ENCODE measurements at places on chromosomes 2 and 18.

DNA sequence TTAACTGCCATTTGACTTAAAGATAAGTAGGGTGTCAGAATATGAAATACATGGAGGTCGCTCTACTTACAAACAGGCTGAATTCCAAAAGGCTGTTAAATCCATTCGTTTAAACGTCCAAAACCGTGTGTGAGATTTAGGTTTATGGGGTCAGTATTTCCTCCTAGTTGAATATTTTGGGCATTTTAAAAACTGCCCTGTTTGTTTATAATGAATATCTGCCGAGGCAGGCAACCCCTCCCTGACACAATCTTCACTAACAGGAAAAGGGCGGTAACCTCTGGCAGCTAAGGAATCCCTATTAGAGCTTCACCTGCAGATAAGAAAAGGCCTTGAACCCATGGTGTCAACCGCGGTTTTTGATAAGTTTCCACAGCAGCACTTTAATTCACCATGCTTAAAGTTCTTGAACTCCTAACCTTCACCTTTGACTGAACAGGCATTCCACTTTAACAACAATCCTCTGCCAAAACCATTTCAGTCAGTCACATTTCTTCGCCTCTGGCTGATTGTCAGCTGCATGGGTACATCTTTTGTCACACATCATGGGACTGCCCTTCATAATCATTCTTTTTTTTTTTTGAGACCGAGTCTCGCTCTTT lies 17.8 kb downstream of the TRAK2 start:
- no peak for DNase-seq

GRCh38 chr18:5513947-5514346 lies 29.9 kb downstream of the EPB41L3 start:
- no peak for DNase-seq

- no peak for DNase-seq
Measured at GRCh38 chr18:12749121-12749520, 46.3 kb downstream of the PSMG2 start.

DNA sequence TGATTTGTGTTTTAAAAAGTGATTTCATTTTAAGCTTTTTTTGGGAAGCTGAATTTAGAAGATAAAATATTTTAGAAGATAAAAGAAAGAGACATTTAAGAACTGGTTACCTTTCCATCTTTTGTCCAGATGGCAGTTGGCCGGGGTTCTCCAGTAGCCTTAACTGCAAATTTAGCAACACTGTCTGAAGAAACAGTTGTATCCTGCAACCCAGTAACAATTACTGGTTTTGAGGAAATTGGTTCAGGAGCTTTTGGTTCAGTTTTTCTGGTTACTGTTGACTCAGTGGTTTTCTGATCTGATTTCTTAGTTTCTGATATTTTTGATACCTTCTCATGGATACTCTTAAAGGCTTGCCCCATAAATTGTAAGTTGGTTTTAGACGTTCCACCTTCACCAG lies 49.9 kb downstream of the PLEKHA3 start:
- DNase-seq: no peak

DNA sequence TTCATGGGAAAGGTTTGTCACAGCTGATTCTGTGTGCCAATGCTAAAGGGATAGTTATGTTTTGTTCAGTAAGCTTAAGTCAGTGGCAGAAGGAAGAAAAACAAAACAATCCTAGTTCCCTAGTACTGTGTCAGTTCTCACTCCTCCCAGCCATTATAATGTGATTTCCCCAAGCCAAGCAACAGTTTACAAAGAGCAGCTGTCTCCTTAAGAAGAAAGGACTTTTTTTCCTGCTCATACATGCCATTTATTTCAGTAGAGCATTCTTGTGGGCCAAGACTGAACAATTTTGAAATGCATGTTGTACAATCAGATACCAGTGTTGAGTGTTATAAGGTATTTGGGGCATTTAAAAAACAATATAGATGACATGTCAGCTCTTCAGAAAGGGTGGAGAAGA lies 52.1 kb downstream of the NEMP2 start:
- DNase-seq: no peak

DNA sequence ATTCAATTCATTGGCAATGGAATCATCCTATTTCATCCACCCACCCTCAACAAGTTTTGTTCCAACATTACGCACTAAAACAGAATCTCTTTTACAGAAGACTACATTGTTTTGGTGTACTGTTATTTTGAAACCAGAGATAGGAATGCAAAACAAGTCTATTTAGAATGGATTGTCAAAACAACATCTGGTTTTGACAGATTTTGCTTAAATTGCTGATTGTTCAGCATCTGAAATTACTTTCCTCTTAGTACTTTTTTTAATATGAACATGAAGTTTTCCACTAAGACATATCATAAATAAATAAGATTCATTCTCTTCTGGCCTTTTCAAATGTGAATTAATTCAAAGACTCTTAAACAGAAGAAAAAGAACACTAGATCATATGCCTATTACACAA lies 323.9 kb upstream of the TFPI start:
- DNase-seq: no peak

DNA sequence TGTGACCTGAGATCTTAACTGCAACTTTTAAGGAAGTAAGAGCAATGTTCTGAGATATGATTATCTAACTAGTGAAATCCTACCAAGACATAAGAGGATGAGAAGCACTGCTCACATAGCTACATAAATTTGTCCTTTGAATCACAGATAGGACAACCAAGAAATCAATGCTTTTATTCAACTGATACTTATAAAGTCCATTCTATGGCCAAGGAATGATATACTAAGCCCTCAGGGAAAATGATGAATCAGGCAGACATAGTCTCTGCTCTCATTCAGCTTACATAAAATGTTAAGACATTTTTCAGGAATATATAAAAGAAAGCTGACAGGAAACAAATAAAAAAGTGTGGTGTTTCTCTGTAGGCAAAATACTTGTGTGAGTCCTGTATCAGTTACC lies 39.1 kb downstream of the PGAP1 start:
- no peak for DNase-seq

GRCh38 chr2:8976442-8977259 lies 26.8 kb downstream of the MBOAT2 start:
- no peak for DNase-seq

Measured in stimulated activated CD4-positive, alpha-beta T cell treated with anti-CD3 and anti-CD28 coated beads, TNF-alpha, amount 100 ng/mL, for 4 hours (primary cell).